ENCODE measurements at places on chromosomes 1 and 21.
A peak's percentile ranks its signal among the peaks of the same experiment; 100 is the strongest.

GRCh38 chr1:106439475-106439874, 617.0 kb upstream of the PRMT6 start:
- DNase-seq, result no peak

- no peak for DNase-seq
These were observed 2.5 kb downstream of the AKNAD1 start for GRCh38 chr1:108854221-108855019.

DNA sequence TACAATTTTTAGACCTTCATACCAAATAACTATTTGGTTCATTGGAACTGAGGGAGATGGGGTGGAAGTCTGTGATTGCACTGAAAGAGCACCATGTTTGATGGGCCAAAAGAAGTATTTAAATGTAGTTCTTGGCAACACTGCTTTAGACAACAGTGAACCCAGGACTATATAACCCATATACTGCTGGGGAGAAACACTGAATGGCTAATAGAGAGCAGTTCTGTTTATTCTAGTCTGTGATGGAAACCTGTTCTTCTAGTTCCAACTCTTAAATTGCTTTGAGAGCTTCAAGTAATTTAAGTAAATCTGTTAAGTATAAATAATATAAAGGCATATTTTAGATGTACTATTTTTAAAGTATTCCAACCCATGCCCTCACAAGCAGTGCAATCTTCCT, 96.3 kb downstream of the NIBAN1 start:
- no peak for DNase-seq

- DNase-seq, result peak; percentile 70
These were observed 30.3 kb upstream of the TMEM125 start for GRCh38 chr1:43239484-43239883.

DNA sequence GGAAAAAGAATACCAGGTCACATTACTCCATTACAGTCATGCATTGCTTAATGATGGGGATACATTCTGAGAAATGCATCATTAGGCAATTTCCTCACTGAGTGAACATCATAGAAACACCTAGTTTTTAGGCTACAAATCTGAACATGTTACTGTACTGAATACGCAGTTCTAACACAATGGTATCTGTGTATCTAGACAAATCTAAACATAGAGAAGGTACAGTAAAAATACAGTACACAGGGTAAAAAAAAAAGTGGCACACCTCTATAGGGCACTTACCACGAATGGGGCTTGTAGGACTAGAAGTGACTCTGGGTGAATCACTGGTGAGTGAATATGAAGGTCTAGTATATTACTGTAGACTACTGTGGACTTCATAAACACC, 115.7 kb downstream of the AKT3 start:
- DNase-seq, result no peak
